Pulmonary artery endothelial cell (primary cell): ENCODE measurements at places on chromosomes 11 and 22. TPM values are rescaled to one million over a fixed set of nuclear protein-coding genes. Genes with fewer than 3 reads are reported as not detected.

Gene TCN2
- total RNA-seq: 61.3 and 68.3 TPM in 2 replicates

DNA sequence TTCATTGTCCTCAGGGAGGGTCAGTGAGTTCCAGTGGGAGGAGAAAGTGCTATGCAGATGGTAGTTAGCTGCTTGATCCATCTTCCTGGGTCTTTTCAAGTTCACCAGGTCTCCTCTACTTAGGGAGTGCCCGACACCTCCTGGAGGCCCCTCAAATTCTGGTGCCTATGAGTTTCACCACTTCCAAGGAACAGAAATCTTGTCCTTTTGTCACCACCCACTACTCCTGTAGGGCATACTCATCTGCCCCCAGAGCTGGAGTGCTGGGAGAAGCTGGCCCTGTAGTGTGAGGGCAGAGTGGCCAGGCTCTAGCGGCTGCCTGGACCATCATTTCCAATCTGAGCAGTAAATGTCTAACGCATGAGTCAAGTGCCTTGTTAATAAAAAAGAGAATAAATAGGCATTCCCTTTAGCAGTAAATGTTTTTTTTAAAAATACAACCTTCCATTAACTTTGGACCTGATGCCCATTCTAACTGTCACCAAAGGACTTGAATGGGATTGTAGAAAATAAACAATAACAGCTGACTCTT is 12.5 kb downstream of the IRAG1 start:
- no peak for DNase-seq

DNA sequence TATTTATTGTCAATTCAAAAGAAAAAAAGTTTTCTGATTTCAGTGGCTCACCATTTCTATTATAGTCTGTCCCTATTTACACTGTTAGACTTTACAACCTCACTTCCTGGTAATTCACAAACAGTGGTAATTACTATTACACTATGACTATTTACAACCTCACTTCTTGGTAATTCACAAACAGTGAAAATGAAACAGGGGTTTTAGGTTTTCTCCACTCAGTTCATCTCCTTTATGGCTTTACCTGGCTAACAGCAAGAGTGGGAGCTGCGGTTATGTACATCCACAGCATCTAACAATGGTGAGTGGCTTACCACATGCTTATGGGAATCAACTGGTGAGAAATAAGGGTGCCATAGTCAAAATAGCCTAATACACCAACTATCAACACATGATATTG is 166.4 kb downstream of the CASP12 start:
- no peak for DNase-seq

DNA sequence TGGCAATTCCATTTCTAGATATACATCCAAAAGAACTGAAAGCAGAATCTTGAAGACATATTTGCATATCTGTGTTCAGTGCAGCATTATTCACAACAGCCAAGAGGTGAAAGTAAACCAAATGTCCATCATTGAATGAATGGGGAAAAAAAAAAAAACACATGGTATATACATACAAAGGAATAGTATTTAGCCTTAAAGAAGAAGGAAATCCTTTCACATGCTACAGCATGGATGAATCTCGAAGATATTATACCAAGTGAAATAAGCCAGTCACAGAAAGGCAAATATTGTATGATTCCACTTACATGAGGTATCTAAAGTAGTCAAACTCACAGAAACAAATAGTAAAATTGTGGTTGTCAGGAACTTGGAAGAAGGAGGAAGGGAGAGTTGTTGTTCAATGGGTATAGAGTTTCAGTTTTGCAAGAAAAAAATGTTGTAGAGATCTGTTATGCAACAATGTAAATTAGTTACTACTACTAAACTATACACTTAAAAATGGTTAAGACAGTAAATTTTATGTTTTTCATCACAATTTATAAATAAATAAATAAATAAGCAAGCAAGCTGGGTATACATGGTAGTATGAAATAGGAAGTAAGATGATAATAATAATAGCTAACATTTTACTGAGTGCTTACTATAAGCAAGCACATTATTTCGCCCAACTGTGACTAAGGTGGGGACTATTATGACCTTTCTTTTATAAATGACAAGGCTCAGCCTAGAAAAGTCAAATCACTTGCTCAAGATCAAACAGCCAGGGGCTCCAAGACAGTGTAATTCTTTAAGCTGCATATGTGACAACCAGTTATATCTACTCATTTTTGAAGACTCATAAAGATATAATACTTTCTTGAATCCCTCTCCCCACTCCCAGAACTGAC is 50.0 kb downstream of the FAM168A start:
- DNase-seq: no peak
